ENCODE measurements at places on chromosomes 2 and 18.

GRCh38 chr2:233803292-233803911 lies 25.3 kb downstream of the MROH2A start:
- no peak overlapping the region for H3K4me3 ChIP-seq
- no peaks in the 10 kb centered on the region for H3K36me3 ChIP-seq
- H3K27me3 ChIP-seq = no peaks in the 10 kb centered on the region
- H3K27ac ChIP-seq = no peak overlapping the region
- DNase-seq = no peak

GRCh38 chr2:1868683-1869141 lies 124.4 kb upstream of the PXDN start:
- no peak overlapping the region for H3K27ac ChIP-seq
- H3K27me3 ChIP-seq = peaks cover 9% of the 10 kb centered on the region
- DNase-seq = no peak
- no peaks in the 10 kb centered on the region for H3K4me1 ChIP-seq
- H3K36me3 ChIP-seq = no peaks in the 10 kb centered on the region

DNA sequence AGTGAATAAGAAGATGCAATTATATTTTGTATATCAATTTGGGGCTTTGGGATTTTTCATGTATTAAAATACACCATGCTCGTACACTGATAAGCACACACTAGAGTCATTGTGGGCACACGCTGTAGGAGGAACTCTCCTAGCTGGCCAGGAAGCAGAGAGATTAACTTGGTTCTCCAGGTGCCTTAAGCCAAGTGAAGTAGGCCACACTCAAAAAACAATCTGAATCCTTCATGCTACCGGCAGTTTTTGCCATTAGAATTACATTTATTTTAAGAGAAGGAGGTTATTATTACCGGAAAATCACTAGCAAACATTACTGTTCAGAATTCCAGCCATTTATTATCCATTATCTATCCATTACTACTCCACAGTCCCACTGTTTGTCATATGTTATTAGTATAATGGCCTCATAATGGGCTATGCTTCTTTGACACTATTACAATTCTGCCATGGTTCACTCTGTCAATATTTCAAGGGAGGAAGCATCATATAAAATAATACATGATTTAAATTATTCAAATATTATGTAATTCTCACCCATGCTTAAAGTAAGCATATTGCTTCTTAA lies 214.4 kb downstream of the L3MBTL4 start:
- no peak for DNase-seq
- no peak overlapping the region for H3K4me3 ChIP-seq
- H3K36me3 ChIP-seq = no peaks in the 10 kb centered on the region
- H3K27ac ChIP-seq = no peak overlapping the region

- DNase-seq = no peak
- no peak overlapping the region for H3K27ac ChIP-seq
- no peak overlapping the region for H3K4me3 ChIP-seq
- H3K27me3 ChIP-seq = no peaks in the 10 kb centered on the region
- H3K36me3 ChIP-seq = peaks cover 10% of the 10 kb centered on the region
Measured at GRCh38 chr2:205702576-205702975, 20.3 kb downstream of the NRP2 start.
